ENCODE measurements at places on chromosomes 4 and X. TPM values are rescaled to one million over a fixed set of nuclear protein-coding genes. Genes with fewer than 3 reads are reported as not detected.

Gene DMP1
- not detected for total RNA-seq

Gene MAGEB10
- not detected for total RNA-seq

Gene NMU
- total RNA-seq, result 0.27 TPM

Gene ARHGAP4
- total RNA-seq, result 2.8 TPM

Gene NWD2
- total RNA-seq, result not detected

Gene PHEX
- 0.60 TPM for total RNA-seq

Gene VEGFC
- total RNA-seq, result 80.3 TPM

Gene SLBP
- 80.3 TPM for total RNA-seq

Gene ARHGAP6
- total RNA-seq, result 0.11 TPM

Gene BMX
- 0.03 TPM for total RNA-seq

Gene NLGN4X
- total RNA-seq, result 0.04 TPM

Gene CHIC1
- 3.9 TPM for total RNA-seq

Gene LIMCH1
- total RNA-seq, result 0.25 TPM

Gene TMEM144
- total RNA-seq, result 2.6 TPM

Gene C4orf54
- total RNA-seq, result not detected

Gene MAML3
- total RNA-seq, result 0.61 TPM

Gene POU3F4
- not detected for total RNA-seq

Gene CSAG1
- total RNA-seq, result not detected

Gene STS
- total RNA-seq, result 1.2 TPM

Gene CLDN22
- total RNA-seq, result not detected

Gene NPY1R
- 0.04 TPM for total RNA-seq

Gene JAKMIP1
- total RNA-seq, result not detected

Gene ANXA10
- not detected for total RNA-seq

Gene TMPRSS11A
- not detected for total RNA-seq

Gene FGF2
- total RNA-seq, result 2.5 TPM

Gene PNCK
- total RNA-seq, result not detected
